ENCODE measurements at places on chromosomes 1 and 21.
A peak's percentile ranks its signal among the peaks of the same experiment; 100 is the strongest.

- no peak for DNase-seq
Measured at GRCh38 chr1:81118550-81118949, 682.2 kb upstream of the ADGRL2 start.

DNA sequence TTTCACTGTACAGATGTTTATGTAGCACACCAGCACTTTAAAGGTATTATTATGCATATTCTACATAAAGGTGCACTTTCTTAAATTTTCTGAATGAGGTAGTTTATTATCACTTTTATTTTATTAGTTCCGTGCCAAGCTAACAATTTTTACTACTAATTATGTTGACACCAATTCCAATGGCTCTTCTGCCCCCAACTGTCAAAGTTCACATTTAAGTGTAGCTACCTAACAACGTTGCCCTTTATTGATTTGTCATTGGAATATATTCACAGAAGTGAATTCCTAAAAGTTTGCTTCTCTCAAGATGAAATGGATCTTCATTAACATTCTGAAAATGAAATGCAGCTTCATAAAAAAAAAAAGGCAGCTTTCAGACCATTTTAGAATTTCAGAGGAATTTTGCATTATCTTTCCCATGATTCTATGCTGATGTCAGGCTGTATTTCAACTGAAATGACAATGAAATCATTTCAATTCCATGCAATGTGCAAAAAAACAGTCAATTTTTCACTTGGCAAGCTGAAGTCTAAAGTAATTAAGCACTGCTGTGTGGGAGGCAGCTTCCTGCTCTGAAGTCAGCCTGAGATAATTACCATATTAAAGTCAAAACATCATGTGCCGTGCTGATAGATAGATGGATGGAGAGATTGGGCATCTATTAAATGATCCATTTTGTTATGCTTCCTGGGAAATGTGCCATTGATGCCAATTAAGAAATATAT, 229.2 kb downstream of the TTLL7 start:
- DNase-seq: no peak

- no peak for DNase-seq
Measured at GRCh38 chr1:30755746-30756145, 1.8 kb downstream of the LAPTM5 start.

- no peak for DNase-seq
Measured at GRCh38 chr21:45393021-45393420, 11.9 kb upstream of the COL18A1 start.

DNA sequence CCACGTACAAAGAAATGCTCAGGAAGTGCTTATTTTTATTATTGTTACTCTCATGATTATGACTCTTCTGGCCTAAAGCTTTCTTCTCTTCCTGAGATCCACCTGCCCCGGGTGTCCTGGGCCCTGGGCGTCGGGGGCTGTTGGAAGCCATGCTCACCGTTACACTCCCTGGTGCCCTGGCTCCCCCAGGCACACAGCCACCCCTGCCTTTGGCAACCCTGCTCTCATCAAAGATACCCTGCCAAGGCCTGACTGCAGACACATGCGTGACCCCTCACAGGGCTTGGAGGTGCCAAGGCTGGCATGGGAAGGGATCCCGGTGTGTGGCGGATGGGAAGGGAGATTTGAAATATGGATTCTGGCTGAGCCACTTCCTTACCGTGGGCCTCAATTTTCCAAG, 3.3 kb upstream of the KISS1 start:
- no peak for DNase-seq

DNA sequence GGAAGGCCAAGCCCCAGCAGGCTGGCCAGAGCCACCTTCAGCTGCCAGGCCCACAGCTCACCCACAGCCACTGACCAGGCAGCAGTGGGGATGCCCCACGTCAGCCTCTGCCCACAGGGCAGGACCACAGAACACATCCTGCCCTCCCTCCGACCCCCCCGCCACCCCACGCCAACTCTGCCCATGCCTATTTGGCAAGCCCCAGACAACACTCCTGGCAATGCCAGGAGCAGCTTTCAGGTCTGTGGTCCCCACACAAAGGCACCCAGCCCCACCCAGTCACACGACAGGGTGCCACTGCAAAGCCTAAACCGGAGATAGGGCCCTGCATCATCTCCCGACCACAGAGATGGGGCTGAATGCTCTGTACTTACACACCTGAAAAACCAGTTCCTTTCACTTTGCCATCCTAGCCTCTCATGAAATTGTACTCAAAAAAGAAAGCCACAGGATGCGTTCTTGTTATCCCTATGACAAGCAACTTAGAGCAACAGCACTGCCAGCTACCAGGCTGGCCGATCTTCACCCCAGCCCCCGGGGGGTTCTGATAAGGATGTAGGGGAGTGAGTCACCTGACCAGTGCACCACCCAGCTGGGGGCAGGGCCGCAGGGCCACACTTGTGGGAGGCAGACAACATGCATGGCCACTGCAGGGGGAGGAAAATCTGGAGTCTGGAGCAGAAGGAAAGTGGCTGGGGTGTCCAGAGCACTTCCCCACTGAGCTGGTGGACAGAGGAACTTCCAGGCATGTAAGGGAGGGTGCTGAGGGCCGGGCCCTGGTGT, 36.2 kb downstream of the UBE2G2 start:
- no peak for DNase-seq

GRCh38 chr1:4483021-4483625, 171.3 kb upstream of the AJAP1 start:
- DNase-seq: no peak

GRCh38 chr1:21673277-21673780, 4.2 kb upstream of the RAP1GAP start:
- no peak for DNase-seq

DNA sequence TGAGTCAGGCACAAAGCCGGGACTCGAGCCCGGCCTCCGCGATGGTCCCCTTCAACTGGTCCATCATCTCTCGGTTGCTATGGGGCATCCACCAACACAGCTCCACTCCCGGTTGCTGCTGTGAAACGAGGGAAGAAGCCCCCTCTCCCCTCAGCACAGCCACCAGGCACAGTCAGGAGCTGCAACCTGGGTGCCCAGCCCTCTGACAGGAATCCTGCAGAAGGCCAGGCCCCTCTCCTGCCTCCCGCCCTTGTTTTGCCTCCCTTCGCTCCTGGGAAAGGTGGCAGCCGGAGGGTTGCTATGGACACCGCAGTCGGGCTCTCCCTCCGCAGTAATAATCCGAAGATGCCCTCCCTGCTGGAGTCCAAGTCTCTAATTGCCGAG, 8.9 kb upstream of the KCNN3 start:
- DNase-seq: no peak

DNA sequence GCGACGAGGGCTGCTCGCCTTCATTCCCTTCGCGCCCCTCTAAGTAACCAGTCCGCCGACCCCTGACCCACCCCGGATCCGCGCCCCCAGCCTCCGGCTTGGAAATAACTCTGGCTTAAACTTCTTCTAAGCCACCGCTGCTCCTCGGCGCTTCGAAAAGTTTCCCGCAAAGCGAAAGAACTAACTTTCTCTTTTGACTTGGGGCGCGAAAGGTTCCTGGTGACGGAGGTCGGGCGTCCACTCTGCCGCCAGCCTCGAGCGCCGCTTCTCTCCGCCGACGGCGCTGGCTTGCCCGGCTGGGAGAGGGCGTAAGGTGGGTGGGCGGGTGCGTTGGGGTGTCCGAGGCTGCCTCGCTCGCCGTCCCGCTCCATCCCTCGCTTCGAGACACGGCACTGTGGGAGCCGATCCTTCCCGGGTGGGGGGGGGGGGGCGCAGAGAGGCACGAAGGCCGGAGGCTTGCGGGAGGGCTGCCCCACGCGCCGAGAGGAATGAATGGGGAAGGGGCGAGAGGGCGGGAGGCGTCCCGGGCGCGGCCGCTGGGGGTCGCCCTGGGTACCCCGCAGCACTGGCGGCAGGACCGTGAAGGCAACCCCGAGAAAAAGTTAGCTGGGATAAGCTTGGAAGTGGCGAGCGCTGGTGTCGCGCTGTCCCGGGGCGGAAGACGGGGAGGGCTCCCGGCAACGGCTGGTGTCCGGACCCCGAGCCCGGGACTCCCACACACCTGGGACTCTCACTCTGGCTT, 569 bp downstream of the ATF3 start:
- DNase-seq: no peak

DNA sequence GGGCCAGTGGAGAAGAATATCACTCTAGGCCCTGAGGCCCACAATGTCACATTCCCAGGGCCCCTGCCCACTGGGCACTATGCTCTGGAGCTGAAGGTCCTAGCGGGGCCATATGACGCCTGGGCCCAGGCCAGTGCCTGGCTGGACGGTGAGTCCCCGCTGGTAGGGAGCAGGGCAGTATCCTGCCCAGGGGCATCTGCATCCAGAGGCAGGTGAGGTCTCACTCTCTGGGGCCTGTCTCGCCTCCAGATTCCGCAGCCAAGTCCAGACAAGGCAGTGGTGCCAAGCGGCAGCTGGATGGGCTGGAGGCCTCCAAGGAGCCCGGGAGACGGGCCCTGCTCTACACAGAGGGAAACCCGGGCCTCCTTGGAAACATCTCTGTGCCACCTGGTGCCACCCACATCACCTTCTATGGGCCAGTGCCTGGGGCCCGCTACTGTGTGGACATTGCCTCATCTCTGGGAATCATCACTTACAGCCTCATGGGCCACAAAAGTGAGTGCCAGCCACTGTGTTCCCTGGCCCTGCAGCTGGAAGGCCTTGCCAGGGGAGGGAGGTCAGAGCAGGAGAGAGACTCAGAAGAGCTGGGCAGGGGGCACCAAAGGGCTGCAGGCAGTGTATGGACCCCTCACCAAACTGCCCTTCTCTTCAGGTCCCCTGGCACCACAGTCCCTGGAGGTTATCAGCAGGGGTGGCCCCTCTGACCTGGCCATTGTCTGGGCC, 11.1 kb upstream of the PTPN7 start:
- no peak for DNase-seq

- peak; percentile 22 for DNase-seq
Measured at GRCh38 chr1:29736582-29737188, 500.4 kb downstream of the PTPRU start.

DNA sequence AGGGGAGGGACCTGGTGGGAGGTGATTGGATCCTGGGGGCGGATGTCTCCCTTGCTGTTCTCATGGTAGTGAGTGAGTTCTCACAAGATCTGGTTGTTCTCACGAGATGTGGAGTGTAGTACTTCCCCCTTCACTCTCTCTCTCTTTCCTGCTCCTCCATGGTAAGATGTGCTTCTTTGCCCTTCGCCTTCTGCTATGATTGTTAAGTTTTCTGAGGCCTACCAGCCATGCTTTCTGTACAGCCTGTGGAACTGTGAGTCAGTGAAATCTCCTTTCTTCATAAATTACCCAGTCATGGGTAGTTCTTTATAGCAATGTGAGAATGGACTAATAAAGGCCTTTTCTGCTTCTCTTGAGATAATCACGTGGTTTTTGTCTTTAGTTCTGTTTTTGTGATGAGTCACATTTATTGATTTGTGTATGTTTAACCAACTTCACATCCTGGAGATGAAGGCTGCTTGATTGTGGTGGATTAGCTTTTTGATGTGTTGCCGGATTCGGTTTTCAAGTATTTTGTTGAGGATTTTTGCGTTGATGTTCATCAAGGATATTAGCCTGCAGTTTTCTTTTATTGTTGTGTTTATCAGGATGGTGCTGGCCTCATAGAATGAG, 45.5 kb downstream of the RABGAP1L start:
- no peak for DNase-seq

- no peak for DNase-seq
Measured at GRCh38 chr1:169631249-169631648, 1.3 kb upstream of the SELP start.

DNA sequence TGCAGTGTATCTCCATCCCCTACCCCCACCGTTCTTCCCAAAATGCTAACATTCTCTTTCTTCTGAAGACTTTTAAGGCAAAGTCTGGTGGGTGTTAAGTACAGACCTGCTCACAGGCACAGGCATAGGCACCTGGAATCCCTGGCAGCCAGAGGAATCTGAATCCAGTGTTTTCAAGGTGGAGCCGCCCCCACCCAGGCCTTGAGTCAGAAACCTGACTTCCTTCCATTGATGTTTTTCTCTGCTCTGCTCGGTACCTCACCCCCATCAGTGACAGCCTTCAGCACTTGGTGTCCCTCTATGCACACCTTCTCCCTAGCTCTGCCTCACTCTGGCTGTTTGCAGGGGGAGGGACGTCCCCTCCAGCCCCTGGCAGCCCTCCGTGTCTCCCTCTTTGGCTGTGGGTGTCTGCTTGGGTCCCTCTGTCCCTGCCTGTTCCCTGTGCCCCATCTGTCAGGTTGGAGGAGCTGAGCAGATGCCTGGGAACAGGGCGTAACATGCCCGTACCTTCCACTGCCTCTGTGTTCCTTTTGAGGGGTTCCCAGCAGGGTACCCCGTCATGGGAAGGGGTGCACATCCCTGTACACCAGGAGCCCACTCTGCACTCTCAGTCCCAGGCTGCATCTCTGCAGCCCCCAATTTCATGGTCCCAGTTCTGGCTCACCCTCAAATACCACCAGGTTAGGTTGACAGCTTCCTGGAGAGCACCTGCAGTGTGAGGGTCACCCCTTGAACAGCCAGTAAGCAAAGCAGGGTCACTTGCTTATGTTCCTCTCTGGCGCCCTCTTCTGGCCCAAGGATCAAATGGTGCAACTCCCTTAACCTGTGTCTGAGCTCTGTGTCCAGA, 6.7 kb downstream of the NCDN start:
- DNase-seq: no peak

GRCh38 chr1:213296558-213296957, 245.5 kb downstream of the RPS6KC1 start:
- no peak for DNase-seq

DNA sequence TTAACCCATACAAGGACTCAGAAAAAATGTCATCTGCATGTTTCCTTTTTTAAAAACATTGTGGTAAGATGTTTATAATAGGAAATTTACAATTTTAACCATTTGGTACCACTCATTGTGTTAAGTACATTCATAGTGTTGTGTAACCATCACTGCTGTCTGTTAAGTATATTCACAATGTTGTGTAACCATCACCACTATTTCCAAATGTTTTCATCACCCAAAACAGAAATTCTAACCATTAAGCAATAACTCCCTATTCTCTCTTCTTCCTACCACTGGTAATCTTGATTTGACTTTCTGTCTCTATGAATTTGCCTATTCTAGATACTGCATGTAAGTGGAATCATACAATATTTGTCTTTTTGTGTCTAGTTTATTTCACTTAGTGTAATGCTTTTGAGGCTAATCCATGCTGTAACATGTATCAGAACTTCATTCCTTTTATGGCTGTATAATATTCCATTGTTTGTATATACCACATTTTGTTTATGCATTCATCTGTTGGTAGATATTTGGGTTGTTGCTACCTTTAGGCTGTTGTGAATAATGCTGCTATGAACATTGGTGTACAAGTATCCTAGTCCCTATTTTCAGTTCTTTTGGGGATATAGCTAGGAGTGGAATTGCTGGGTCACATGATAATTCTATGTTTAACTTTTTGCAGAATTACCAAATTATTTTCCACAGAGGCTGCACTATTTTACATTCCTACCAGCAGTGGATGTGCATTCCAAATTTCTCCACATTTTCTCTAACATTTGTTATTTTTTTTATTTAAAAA, 14.1 kb downstream of the HIPK1 start:
- no peak for DNase-seq

DNA sequence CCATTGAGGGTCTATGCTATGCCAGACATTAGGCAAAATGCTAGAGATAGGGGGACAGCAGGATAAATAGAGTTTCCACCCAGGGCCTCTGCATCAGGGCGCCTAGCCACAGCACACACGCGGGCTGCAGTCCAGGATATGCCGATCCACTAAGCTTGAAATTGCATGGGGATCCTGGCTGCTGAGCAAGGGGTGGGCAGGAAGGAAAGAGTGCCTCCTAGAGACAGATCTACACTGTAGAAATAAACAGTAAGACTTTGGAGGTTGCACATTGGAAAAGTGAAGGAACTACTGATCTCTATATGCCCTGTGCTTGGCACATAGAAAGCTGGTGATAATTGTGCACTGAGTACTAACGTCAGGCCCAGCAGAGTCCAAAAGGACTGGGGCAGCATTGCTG, 411.1 kb downstream of the PRDM2 start:
- DNase-seq: no peak

All from forelimb muscle (tissue), 1 donor.